ENCODE measurements at places on chromosomes 2 and 18.

GRCh38 chr2:217440000-217440399 lies 562.8 kb downstream of the TNS1 start:
- DNase-seq = no peak

DNA sequence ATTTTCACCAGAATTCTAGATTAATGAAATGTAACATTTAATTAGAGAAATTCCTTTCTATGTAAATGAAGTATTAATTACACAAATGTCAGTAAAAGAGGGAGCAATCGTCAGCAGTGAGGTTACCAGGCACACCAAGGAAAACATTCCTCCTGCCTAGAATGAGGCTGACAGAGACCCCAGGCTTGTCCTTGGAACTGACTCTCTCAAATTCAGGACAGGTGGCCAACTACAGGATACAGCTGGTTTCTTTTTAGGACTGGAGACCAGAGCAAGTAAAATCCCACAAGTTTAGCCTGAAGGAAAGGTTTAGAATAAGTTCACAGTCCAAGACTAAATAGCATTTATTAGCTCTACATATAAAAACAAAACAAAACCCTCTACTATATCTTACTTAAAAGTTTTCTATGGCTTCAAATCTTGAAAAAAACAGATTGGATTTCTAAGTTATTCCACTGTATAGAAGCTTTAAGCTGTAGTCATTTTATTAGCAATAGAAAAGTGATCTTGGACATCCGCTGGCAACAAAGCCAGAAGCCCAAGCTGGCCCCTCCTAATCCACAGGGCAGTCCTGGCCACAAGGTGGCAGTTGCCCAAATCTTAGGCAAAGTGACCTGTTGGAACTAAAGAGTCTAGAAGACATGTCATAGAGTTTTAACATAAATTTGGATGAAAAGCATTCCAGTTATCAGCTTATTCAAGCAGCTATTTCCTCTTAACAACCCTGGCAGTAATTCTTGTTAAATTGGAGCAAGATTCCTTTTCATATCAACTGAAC lies 81.0 kb downstream of the SP3 start:
- peak; percentile 28 for DNase-seq

- no peak for DNase-seq
Measured at GRCh38 chr2:56199492-56199891, 15.7 kb downstream of the CCDC85A start.

- DNase-seq = no peak
Measured at GRCh38 chr2:130884013-130884412, 47.3 kb downstream of the ARHGEF4 start.

DNA sequence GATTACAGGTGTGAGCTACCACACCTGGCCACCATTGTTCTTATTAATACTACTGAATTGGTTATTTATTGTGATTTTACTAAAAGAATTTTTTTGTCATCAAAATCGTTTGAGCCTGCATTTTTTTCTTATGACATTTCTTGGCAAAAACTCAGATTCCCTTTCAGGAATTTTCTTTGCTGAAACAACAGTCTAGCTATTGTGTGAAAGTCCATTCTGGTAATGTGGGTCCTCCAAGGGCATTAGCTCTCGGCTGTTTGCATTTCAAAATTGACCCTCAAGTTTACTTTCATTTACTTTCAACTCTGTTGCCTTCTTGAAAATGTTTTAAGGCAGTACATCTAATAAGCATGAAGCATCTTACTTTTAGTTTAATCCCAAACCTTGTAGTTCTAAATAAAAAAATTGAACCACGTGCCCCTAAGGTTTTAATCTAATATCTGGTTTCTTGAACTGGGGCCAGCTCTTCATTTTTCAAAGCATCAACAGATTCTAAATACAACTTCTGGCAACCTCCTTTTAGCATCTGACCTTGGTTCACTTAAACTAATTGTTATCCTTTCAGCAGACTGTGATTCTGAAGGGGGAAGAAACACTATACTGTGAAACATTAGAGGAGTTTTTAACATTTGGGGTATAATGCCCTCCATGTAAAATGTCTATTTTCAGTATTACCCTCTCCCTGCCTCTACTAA lies 325.2 kb upstream of the RAB12 start:
- DNase-seq = no peak

DNA sequence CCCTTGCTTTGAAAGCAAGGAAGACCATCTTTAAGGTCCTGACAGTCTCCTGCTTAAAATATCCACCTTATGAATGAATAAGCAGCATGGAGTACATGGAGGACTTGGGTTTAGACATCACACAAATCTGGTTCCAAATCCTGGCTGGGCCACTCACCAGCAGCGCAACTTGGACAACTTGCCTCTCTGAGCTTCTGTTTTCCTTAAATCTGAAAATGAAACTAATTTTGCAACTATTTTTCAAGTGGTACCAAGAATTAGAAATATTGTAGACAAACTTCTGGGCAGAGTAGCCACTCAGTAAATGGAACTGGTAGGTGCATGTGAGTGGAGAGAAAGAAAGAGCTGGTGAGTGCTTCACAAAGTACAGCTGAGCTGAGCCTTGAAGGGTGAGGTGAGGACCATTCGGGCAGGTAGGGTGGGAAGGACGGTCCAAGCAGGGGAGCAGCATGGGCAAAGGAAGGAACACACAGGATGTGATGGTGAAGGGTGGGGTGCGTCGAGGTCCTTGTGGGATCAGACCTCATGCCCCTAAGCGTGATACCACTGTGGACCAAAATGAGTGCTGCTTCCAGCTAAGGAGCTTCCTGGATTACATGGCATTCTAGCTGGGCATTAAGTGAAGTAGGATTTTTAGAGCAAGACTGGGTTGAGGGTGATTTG lies 14.4 kb upstream of the TET3 start:
- DNase-seq = no peak

DNA sequence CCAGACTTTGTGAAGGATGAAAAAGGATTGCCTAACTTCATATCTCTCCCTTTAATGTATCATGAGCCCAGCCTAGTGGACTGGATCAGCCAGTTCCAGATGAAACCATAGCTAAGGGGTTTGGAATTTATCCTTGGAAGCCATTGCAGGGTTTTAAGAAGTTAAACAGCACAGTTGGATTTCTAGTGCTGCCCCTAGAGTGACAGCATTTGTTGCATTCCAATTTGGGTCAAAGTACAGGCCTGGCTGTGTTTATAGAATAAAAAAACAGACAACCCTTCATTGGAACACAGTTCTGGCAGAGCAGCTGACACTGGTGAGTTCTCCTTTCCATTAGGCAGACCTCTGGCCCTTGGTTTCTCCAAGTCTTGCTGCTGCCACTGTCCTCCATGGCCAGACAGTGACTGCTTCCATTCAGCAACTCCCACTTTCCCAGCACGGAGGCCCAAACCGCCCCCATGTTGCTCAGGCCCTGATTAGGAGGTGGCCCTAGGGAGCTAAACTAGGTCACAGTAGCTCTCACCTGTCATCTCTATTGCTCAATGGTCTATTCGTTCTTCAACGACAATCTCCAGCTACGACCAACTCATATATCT lies 8.0 kb downstream of the GPR39 start:
- no peak for DNase-seq

DNA sequence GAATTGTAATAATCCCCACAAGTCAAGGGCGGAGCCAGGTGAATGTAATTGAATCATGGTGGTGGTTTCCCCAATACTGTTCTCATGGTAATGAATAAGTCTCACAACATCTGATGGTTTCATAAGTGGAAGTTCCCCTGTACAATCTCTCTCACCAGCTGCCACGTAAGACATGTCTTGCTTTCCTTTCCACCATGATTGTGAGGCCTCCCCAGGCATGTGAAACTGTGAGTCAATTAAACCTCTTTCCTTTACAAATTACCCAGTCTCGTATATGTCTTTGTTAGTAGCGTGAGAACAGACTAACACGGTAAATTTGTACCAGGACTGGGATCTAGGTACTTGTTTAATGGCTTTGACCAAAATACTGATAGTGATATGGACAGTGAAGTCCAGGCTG lies 744.3 kb upstream of the REG3G start:
- DNase-seq = no peak

DNA sequence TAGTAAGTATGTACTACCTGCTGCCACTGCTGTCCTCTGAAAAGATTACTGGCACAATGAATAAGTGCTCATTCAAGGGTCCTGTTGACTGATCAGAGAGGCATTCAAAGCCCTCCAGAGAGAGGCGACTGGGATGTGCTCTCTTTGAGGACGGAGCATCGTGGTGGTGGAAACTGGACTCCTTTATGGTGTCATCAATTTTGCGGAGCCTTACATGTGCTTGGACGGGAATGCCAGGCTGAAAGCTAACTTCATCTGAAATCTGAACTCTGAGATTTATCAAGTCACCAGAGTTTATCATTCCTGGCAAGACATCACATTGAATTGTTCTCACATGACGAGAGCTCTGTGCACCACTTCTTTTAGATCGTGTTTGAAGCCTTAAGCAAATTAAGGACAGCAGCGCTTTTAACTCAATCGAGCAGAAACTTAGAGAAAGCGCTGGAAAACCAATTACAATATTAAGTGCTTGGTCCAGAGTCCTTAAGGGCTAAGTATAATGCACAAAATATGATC lies 138.3 kb downstream of the NCK2 start:
- no peak for DNase-seq

DNA sequence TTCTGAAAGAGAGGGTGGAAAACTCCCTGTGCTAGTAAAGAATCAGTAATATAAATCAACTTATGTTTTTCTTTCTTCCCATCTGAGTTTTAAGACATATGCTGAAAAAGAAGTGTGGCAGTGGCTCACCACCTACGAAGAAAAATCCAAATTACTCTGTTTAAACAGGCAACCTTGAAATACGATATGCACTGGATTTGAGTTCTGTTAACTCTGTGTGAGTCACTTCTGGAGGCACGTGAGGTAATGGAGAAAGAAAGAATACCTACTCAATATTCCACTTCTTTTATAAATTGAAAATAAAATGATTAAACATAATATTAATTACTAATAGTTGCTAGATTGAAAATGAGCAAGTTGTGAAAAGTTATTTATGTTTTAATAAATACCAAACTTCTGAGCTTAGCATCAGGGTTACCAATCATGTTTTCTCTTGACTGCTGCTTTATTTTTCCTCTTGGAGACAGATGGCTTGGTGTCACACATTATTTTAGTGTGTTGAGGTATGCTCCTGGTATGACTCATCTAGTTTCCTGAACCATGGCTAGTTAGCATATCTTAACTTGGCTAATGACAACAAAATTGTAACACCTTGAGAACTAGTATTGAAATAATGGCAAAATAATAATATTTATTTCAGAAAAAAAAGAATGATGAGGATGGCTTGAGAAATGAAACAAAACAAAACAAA lies 1705.5 kb upstream of the PIK3C3 start:
- DNase-seq = no peak

- no peak for DNase-seq
Measured at GRCh38 chr2:240996834-240997140, 1.6 kb upstream of the SNED1 start.

DNA sequence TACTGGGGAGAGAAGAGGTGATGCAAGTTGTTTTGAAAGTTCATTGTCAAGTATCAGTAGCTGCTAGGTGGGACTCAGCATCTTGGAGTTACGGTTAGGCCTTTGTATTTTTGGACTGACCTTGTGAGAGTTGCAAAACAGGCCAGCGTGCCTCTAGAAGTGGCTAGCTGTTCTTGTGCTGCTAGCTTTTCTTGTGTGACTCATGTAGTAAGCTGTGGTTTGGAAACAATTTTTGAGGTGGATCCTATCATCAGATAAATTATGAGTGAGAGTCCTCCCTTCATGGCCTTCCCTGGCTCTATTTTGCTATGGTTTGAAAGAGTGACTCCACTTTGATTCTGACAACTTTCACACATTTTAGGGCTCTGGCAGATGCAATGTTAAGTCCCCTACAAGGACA lies 409.2 kb upstream of the HS6ST1 start:
- no peak for DNase-seq

- no peak for DNase-seq
Measured at GRCh38 chr2:177796011-177796410, 276.6 kb downstream of the PDE11A start.

DNA sequence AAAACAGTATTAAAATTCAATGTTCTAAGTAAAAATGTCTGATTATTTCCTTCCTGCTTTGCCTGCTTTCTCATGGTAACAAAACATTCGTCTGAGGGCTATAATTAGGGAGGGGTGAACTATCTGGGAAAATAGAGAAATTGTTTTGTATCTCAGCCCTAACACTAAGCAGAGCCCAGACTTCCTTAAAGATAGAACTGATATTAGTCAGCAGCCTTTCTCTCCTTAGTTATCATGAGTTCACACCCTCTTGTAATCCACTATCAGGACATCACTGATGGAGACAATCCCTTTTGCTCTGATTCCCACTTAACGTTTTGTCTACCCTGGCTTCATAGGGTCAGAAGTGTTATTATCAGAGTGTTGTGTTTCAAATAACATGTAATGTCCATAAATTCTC lies 701.1 kb upstream of the ZEB2 start:
- no peak for DNase-seq

DNA sequence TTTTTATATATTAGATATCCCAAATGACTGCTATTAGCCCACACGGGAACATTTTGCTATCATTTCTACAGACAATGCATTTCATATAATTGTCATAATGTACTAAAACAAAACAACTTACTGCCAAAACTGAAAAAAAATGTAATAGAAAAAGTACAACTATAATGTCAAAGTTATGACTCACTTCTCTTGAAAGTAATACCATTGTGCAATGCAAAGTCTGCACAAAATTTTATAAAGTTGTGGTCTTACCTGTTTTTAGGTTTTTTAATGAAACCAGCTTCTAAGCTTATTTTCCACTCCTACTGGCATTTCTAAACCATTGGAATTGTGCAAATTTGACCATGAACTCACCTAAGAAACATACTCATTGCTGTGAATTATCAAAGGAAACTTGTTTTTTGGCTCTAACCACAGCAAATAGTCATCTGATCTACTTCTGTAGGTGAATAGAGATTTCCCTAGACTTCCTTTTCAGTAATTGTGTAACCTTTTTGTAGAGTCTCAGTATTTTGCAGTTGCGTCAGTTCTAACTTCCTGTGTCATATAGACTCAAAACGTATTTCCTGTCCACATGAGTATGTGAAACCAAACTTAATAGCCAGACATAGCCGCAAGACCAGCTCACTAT lies 31.9 kb upstream of the TFPI start:
- DNase-seq = no peak

GRCh38 chr2:205524656-205525055 lies 157.6 kb upstream of the NRP2 start:
- DNase-seq = no peak

DNA sequence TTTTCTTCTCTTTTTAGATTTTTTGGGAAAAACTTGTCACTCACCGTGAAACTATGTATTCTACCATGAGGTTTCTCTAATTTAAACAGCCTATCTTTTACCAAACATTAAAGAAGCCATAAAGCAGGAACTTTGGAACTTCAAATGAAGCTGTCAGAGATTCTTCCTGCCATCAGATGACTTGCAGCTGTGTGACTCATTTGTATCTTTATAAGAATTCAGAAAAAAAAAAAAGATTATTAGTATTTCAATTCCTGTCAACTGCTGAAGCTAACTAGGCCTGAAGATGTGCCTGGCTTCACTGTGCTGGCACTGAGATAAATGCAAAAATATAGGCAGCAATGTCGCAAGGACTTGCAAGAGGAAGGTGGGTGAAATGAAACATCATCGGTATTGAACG lies 1399.1 kb upstream of the PIK3C3 start:
- no peak for DNase-seq

DNA sequence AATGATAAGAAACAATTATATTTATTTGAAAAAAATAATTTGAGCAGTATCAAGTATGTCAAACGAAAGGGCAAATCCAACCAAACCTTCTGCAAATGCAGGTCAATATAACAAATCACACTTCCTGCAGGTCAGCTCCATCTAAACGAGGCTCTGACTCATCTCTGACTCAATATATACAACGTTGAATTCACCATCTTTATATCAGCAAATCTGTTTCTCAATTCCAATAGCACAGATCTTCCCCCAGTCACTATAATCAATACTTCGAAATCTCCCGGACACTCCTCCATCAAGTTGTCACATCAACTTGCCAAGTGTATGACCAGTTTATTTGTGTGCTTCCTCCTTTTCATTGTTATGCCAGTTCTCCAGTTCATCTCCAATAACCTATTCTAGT lies 388.9 kb downstream of the ZEB2 start:
- DNase-seq = no peak

All from activated naive CD4-positive, alpha-beta T cell treated with anti-CD3 and anti-CD28 coated beads, Interleukin-2, amount 50 U/mL, for 16 hours (primary cell).